Activated T-cell treated with anti-CD3 and anti-CD28 coated beads, Interleukin-2, amount 50 U/mL, for 4 hours (primary cell): ENCODE measurements at places on chromosomes 11 and 22. TPM values are rescaled to one million over a fixed set of nuclear protein-coding genes. Genes with fewer than 3 reads are reported as not detected.

SCGB1C1 gene
- not detected for total RNA-seq

OR51I1 gene
- total RNA-seq = not detected

CDHR5 gene
- total RNA-seq = not detected

OR51E2 gene
- not detected for total RNA-seq

GRCh38 chr11:24820541-24820940, 323.7 kb downstream of the LUZP2 start:
- no peak for DNase-seq

DNA sequence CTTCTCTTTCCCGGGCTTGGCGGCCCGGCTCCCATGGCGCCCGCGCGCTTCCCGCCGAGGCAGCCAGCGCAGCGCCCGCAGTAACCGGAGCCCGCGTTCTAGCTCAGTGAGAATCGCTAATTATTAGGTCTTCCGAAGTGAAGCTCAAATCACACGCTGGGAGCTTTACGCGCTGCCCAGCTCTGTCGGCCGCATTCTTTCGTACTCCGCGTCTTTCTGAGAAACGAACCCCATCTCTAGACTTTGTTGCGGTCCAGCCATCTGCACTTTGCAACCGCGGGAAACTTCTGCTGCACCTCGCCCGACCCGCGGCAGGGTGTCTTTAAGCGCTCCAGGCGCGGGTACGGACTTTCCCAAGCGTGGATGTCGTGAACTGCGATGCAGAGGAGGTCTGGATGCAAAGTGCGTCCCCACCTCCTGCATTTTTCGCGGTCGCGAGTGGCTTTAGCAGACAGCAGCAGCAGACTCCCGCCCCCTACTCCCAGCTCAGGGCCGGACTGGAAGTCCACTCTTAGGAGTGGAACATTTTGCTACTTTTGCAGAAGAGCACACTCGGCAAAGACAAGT, 6.0 kb upstream of the PAX6 start:
- DNase-seq = no peak

DNA sequence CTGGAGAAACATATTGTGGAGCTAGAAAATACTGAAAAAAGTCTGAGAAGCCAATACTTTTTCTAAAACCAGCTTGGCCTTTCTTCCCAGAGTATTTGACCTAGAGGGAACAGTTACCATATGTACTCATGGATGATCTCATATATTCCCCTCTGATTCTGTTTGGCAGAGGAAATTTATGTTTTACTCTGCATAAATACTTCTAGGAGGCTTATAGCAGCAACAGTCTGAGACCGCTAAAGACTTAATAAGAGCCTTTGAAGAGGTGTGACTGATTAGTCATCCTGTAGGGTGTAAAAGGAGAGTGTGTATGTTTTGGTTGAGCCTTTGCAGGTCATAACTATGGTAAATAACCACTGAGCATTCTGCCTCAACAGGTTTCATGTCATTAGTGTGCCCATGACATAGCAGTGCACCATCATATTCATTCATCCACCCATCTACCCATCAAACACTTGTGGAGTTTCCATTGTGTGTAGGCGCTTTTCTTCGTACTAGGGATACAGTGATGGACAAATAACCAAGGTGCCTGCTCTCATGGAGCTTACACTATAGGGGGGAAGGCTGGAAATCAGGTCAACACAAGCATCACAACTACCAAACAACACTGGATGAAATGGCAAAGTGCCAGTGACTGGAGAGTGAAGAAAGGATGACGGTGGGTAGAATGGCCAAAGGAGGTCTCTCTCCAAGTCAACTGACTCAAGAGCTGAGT, 44.5 kb downstream of the TRAF6 start:
- no peak for DNase-seq

- DNase-seq = no peak
These were observed 14.4 kb downstream of the IL18BP start for GRCh38 chr11:72012897-72013721.

DNA sequence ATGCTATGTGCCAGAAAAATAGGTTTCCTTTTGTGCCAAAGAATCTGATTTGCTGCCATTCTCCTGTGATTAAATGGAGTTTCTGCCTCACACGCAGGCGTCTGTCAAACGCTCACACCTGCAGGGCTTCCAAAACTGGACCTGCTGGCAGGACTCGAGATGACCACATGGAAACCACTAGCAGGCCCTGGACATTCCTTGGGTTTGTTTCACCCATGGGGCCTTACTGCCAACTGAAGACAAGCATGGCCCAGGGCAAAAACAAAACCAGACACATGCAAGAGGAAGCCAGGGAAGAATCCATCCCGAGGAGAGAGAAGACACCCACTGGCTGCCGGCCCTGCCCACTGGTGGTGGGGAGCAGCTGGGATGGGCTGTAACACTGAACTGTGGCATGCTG, 55.9 kb upstream of the MN1 start:
- DNase-seq = no peak
